ENCODE measurements at places on chromosomes 4 and X. TPM values are rescaled to one million over a fixed set of nuclear protein-coding genes. Genes with fewer than 3 reads are reported as not detected.

DNA sequence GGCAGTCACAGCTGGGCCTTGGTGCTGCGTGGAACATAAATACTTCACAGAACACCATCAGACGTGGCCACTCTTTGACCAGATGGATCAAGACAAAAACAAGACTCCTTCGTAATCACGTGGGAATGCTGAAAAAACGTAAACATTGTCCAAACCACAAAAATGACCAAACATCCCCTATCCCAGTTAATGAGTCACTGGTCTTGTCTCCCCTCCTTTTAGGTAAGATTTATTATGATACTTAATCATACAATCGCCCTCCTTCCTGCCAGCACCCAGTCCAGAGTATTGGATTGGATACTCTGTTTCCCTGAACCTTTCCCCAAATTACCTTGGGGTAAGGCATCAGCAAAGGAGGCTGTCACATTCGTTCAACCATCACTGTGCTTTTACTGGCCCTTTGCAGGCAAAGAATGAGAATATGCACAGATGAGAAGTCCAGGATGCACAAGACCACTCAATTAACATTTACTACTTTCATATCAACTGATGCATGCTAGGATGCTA lies 601 bp upstream of the TCEANC start:
- ATAC-seq, result no peak

The GASK1B gene
- total RNA-seq, result 66.6 TPM

The TEX13D gene
- total RNA-seq, result 1.2 TPM

The ADH7 gene
- total RNA-seq, result 1.2 TPM

DNA sequence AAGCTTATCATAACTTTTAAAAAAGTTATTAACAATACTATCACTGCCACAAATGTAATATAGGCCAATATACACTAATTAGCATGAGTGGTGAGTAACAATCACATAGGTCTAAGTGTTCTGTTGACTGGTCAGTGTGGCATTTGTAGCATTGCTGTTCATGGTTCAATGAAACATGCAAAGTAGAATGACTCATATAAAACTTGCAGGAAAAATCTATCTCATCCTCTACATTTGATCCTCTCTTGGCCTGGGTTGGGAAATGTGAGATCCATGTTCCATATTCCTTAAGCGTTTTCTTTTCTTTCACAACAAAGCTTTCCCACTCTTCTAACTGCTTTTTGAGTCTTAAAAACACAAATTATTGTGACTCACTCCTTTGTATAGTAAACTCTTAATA lies 1418.7 kb downstream of the FSTL5 start:
- ATAC-seq, result no peak

GRCh38 chrX:99095965-99096635 lies 1314.0 kb downstream of the PCDH19 start:
- ATAC-seq, result no peak

DNA sequence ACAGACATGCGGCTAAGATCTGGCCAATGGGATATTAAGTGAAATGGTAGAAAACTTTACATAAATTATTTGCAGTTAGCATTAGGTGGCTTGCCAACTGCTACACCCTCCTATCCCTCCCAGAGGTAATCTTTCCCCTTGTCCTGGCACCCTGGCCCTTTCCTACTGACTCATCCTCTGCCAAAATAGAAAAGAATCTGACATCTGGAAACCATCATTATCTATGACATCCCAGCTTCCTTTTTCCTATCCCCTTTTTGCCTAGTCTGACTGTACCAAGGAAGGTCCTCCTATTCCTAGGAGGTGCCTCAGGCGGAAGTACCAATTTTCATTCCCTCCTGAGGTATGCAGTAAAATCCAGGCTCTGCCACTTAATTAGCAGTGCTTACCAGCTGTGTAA lies 163.6 kb upstream of the KLF3 start:
- ATAC-seq, result no peak

The PPP2R2C gene
- total RNA-seq, result 0.94 TPM

DNA sequence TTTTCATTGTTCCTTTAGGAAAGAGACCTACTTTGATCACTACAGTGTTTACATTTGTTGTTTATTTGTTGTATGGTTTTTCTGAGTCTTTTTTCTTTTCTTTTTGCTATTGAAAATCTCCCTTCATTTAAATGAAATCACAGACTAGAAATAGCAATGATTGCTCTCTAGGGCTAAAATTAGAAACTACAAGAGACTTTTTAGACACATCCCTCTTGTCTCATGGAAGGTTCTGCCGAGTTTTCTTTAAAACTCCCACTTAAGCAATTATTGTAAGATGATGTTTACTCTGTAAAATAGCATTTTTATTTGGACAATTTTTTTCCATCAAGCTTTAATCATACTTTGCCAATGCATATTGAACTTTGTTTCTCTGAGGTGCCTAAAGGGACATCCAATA lies 136.6 kb downstream of the PALLD start:
- ATAC-seq, result no peak

The PRSS12 gene
- total RNA-seq, result 0.13 TPM

DNA sequence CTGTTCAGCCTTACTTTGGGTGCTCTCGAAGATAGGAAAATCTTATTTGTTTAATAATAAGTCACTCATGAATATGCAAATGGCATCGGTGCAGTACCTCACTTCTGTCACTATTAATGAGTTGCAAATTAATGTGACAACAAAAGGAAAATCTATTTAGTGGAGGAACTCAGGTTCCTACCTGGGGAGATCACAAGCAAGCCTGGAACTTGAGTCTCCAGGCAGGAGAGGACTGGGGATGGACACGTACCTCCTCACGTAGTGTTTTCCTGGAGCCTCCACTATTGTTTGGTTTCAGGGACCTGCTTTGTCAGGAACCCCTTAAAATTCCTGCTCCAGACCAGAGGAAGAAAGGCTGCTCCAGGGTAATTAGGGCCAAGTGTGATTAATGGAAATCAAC lies 82.1 kb downstream of the BCOR start:
- no peak for ATAC-seq

DNA sequence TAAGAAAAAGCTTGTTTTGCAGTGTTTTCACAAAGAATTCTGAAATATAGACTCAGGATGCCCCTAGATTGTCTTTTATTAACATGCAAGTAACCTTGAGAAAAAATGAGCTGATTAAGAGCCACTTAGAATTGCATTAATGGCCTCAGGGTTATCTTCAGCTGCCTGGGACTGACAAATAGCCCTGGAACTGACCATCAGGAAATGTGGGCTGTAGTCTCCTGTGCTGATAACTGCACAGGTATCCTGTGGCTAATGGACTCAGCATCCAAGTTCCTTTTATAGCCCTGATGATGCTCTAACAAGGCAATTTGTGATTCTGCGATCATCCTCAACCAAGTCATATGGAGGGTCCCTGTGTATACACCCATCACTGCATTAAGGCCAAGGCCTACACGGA lies 17.0 kb downstream of the CA5B start:
- ATAC-seq, result no peak

- ATAC-seq, result peak; percentile 63
Observed at GRCh38 chr4:138680989-138681604, 334.5 kb upstream of the NOCT start.

- no peak for ATAC-seq
Observed at GRCh38 chr4:173211838-173212237, 43.2 kb downstream of the GALNT7 start.

The RASL11B gene
- total RNA-seq, result 2.2 TPM

The MGST2 gene
- 26.5 TPM for total RNA-seq

- ATAC-seq, result no peak
Observed at GRCh38 chr4:159552979-159553768, 450.3 kb downstream of the RAPGEF2 start.

GRCh38 chr4:26131711-26132110 lies 189.1 kb upstream of the RBPJ start:
- ATAC-seq, result no peak

- no peak for ATAC-seq
Observed at GRCh38 chr4:75629239-75629638, 1.1 kb downstream of the CDKL2 start.
